Progenitor cell of endocrine pancreas (in vitro differentiated cells): ENCODE measurements at places on chromosomes 7 and 10.

GRCh38 chr10:94112321-94112720 is 118.6 kb downstream of the PLCE1 start:
- DNase-seq: no peak

DNA sequence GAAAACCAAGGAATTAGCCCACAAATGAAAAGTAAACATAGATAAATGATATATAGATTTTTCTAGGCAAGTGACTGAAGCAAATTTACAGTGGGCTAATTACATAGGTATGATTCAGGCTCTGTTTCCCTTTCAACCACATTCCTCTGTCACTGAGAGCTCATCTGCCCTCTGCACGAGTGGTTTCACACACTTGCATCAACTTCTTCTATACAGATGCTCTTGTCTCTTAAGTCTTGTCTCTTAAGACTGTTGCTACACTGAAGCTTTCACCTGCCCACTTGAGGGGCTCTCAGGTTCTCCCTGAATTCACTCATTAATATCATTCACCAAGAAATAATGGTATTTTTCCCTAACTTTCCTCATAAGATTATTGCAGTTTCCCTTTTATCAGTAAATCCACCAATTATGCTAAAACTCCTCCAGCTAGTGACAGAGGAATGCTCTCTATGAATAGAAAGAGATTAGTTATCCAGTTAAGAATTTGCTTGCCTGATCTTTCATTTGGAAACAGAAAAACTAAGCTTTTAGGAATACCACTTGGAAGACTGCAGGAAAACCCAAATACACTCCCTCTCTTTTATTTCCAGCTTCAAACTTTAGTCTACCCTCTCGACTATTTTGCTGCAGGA is 95.7 kb downstream of the ELAPOR2 start:
- no peak for DNase-seq

DNA sequence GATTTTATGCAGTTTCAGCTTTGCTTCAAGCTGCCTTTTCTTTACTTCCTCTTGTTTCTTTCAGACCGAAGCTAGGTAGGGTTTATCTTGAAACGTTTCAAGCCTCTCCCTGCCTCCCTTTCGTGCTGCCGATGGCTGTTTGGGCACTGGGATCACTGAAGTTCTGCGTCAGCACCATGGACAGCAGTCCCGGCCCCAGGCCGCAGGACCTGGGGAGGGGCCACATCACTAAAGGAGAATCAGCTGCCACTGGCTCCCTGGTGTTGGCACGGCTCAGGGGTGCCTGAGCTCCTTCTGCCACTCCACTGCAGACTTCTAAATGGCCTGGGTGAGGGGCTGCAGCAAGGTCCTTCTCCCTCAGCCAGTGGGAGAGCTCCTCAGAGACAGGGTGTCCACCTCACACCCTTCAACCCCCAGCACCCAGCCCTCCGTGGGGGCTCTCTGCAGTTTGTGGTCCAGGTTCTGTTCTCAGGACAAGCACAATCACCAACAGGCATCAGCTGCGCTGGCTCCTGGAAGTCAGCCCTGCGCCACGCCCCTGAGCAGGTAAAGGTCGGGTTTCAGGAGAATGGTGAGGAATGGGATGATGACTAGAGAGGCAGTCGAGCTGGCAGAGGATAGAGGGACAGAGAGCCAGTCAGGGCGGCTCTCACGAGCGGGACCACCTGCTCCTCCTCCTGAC is 387.2 kb downstream of the TCERG1L start:
- peak; percentile 62 for DNase-seq

DNA sequence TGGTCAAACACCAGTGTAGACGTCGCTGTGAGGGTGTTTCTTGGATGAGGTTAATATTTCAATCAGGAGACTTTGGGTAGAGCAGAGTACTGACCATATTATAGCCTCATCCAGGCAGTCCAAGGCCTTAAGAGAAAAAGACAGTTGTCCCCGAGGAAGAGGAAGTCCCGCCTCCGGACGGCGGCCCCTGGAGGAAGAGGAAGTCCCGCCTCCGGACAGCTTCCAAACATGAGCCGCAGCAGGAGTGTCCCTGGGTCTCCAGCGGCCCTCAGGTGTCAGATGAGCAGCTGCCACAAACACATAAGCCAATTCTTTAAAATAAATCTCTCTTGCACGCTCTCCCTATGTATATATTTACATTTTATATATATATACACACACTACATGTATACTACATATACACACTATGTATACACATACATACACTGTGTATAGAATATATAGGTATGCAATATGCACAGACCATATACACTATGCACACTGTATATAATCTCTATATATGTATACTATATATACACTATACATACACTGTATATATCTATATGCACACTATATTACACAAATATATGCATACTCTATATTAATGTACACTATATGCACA is 37.5 kb downstream of the PWWP2B start:
- no peak for DNase-seq

- DNase-seq: no peak
Observed at GRCh38 chr7:132618271-132618955, 42.1 kb upstream of the PLXNA4 start.

DNA sequence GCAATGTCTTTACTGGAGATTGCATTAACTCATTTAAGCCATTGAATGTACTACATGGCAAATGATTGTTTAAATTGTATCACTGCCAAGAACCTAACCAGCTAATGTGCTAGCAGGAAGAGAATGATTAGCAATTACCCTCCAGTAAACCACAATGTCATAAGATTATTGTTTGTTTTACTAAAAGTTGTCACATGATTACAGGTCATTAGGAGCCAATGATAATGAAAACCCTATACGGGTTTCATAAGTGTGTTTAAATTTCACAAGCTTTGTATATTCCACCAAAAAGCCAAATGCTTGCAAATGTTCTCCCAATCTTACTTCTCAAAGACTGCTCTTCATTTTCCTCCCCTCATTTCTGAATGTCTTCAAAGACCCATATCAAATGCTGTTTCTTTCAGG is 76.5 kb upstream of the PPP1R3C start:
- DNase-seq: no peak

- no peak for DNase-seq
Observed at GRCh38 chr10:100748231-100749058, 3.1 kb downstream of the PAX2 start.

DNA sequence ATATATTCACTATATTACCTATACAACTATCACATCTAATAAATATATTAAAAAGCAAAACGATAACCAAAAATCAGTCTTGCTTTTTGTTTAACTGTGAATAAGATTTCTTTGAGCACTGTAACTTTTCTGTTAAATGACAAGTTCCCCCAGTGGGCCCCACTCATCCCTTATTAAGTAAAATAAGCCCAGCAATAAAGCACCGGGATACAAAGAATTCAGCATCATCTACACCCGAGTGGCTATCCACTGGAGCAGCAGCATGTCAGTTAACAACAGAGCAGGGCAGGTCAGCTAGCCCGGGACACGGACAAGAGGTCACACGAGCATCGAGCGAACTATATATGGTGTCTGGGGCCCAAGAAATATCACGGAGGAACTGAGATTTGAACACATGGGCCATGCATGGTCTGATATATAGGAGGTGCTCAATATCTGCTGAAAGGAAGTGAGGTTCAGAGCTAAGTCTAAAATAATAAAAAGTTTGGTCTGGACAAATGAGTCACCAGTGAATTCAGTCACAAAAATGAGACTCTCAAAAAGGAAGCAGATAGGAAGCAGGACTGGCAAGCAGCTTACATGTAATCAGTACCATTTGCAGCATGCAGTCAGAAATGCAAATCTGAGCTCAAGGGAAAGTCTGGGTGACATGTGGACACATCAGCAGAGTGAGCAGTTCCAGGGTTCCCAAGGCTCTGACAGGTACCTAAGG is 4.1 kb downstream of the ERCC6 start:
- no peak for DNase-seq

DNA sequence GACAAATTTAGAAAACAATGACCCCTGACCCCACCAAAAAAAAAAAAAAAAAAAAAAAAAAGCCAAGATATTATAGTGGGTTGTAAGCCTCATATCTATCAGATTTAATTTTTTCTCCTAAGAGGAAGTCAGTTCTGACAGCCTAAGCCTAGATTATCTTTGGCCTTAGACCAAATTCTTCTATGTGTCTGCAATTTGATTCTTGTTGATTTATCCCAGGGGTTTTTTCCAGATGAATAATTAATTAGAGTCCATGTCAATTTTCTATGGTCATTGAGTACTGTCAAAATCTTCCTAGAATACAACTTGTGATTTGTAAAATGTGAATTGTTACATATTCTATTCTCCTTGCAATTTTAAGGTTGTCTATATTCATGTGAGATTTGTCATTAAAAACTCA is 151.6 kb upstream of the CACNA2D1 start:
- no peak for DNase-seq

DNA sequence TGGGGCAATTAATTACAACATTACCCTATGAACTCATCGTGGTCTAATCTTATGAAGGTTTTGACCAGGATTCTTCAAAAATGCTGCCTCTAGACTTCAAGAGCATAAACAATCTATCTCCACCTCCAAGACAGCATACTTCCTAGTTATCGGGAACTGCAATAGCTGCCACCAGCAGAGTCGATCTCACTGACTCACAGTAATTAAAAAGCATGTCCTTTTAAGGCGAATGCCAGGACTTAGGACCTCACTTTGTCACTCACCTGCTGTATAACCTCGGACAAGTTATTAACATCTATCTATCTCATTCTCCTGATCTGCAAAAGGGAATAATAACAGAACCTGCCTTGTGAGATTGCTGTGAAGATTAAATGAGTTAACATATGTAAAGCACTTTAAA is 666.0 kb upstream of the COBL start:
- no peak for DNase-seq

GRCh38 chr10:8404721-8405120 is 350.2 kb downstream of the GATA3 start:
- DNase-seq: no peak

DNA sequence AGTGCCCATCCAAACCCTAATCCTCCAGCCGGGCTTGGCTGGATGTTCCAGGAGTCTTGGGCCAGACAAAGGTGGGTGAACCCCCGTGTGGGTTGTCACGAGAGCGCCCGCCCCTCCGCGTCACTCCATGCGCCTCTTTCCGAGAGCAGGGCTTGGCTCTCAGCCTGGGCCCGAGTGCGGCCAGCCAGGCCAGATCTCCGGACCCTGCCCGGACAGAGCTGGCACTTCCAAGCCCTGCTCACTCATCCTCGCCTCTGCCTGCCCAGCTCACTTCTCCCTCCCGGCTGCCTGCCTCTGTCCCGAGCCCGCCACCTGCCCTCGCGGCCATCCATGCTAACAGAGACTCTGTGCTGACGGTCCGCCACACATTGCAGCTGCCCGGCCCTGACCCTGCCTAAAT is 34.6 kb downstream of the AGAP3 start:
- no peak for DNase-seq

- no peak for DNase-seq
Observed at GRCh38 chr10:125843603-125844329, 20.4 kb downstream of the BCCIP start.

DNA sequence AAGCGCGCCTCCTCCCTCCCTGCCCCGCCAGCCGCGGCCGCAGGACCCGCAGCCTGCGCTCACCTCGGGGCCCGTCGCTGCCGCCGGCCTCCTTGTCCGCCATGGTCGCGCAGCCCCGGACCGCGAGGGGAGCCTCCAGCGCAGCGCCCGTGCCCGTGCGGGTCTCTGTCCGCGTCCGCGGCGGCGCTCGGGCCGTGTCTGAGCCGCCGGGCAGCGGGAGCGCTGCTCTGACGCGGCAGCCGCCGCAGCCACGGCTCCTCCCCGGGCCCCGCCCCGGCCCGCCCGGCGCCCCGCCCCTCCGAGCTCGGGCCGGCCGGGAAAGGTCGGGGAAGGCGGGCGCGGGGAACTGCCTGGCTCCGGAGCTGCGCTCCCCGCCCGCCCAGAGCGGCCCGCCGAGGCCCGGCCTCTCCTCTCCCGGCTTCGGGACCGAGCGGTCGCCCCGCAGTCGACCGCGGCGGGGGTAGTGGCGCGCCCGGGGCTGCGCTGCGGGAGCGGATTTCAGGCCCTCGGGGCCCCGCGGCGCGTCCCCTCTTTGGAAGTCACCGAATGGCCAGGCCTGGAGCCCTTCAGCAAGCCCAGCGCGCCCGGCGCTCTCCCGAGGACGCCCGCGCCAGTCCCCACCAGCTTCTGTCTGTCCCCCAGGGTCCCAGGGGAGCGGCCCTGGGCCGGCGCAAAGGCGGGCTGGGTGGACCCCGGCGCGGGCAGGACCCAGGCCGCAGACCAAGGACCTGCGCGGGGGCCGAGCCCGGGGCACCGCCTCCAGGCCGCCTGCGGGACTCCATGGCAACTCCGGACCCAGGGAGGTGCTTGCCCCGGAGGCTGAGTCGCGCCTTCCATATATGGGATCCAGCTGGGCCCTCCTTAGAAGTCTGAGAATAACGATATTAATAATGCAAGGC is at the start of gene HSPA12A:
Gene HSPA12A, minus strand, starts transcription at position 200 of the 899 bp plus-strand sequence. Its CDS starts 97 bp downstream, at position 103.
- peak; percentile 69 for DNase-seq

- DNase-seq: no peak
Observed at GRCh38 chr10:132255489-132256344, 52.0 kb downstream of the STK32C start.

- DNase-seq: no peak
Observed at GRCh38 chr10:62577666-62578291, 203.6 kb downstream of the ZNF365 start.

- no peak for DNase-seq
Observed at GRCh38 chr10:3421537-3422257, 249.1 kb upstream of the PITRM1 start.

DNA sequence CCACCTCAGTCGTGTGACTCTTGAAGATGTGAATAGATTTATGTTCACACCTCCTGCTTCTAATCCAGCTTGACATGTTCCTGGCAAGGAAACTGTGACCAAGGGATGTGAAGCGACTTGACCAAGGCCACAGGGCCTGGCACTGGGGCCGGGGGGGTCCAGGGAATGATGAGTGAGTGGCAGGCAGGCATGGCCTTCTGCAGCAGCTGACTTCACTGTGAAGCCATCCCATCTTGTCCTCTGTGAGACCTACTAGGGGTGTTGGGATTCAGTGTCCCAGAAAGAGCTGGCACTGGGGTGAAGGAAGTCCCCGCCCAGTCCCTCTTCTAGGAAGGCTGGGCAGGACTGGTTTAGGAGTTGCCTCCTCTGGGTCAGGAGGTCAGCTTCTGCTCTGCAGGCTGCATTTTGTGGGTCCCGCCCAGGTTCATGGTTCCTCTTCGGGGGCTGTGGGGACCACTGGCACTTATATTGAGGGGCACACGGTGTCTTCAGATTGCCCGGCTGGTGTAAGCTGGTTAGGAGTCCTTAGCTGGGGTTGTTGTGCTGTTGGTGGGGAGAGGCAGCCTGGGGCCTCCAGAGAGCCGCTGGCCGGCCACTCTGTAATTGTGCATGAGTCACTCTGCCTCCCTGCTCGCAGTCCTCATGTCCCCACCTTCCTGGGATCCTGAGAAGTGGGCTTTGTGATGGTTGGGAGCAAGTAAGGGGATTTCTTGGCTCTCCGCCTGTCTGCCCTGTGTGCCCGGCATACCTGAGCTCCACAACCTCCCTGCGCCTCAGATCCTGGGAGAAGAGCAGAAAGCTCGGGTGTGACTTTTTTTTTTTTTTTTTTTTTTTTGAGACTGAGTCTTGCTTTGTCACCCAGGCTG is 11.0 kb downstream of the ZMIZ1 start:
- DNase-seq: no peak

DNA sequence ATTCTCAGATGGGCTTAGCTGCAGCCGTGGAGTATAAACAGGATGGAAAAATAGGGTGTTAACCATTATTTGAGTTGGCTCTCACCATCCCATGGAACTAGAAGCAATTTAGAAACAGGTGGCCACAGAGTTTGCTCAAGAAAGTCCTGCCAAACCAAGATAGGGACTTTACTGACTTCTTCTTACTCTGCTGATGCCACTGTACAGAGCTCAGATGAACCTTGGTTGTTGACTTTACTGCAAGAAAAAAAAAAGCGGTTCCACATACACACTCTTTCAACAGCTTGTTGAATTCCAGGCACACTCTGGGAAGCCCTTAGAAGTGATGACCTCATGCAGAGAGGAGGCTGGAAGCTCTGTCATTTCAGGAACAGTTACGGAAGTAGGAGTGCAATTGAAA is 753.4 kb downstream of the NRG3 start:
- DNase-seq: no peak
